Retina (tissue), 1 donor: ENCODE measurements at places on chromosomes 7 and 10.

GRCh38 chr7:130432886-130433285, 7.9 kb downstream of the CEP41 start:
- no peak for DNase-seq

DNA sequence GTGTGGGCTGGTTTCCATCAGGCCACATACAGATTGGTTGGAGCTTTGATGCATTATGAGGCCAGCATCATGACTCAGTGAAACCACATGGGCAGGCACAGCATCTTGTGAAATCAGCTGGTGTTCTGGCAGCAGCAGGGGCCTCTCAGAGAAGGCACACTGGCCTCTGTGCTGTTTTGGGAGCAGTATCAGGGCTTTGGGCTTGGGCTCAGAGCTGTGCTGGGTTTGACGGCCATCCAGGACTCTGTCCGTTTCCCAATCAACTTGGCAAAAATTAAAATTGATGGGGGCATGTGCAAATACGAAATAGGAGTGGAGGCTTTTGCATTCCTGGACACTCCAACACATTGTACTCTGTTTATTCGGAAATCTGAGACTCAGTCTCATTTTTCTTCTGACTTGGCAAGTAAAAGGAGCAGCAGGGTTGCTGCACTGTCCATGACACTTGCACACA, 190.9 kb downstream of the BMPER start:
- DNase-seq, result no peak

DNA sequence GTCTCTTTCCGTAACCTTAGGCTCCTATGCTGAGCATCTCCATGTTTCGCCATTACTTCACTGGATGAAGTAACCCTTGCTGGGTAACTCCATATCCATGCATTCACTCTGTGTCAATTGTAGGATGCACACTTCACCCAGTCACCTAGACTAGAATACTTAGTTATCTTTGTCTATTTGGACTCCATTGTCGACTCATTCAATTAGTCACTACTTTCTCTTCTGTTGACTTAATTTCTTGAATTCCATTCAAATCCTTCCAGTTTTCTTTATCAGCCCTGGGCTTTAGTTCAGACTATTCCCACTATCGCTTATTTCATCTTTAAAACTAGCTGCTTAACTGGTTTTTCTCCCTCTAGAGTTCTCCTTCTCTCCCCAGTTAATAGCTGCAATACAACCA, 111.3 kb upstream of the TNS3 start:
- DNase-seq, result no peak

DNA sequence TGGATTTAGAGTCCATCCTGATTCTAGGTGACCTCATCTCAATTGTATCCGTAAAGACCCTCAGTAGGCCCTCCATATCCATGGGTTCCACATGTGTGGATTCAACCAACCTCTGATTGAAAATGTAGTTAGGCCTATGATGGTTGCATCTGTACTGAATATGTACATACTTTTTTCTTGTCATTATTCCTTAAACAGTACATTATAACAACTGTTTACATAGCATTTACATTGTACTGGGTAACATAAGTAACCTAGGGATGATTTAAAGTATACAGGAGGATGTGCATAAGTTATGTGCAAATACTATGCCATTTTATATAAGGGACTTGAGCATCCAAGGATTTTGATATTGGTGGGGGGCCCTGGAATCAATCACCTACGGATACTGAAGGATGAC, 10.1 kb downstream of the CPN1 start:
- DNase-seq, result no peak

- no peak for DNase-seq
Observed at GRCh38 chr10:129926066-129927055, 37.7 kb downstream of the EBF3 start.

GRCh38 chr10:33569702-33570101, 235.2 kb upstream of the NRP1 start:
- no peak for DNase-seq

GRCh38 chr7:50664937-50665336, 99.7 kb upstream of the DDC start:
- no peak for DNase-seq

DNA sequence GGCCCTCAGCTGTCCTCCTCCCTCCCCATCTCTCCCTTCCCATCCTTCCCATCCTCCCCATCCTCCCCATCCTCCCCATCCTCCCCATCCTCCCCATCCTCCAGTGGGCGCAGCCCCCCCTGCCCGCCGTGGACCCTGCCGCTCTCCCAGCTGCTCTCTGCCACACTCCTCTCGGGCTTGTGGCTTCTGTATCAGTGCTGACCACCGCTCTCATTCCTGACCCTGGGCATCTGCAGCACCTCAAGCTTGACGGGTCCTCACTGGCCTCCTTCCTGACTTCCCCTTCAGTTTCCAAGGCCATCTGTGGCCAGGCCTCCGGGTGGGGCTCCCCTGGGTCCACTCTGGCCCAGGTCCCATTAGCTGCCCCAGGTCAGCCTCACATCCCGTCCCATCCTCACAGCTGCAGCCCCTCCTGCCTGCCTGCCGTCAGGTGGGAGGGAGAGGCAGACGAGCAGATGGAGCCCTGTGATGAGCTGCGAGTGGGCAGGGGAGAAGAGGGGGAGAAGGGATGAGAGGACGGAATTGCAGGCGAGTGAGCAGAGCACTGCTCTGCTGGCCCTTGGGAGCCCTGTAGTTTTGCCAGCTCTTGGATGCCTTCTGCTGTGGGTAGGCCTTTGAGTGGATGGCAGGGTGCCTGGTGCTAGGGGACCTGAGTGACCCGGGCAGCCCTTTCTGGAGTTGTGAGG, 35.7 kb downstream of the LHPP start:
- DNase-seq, result no peak

GRCh38 chr10:103980288-103980906, 13.5 kb downstream of the SLK start:
- no peak for DNase-seq

GRCh38 chr7:18936265-18936664, 181.2 kb downstream of the TWIST1 start:
- DNase-seq, result no peak
